ENCODE measurements at places on chromosomes 7 and 10. TPM values are rescaled to one million over a fixed set of nuclear protein-coding genes. Genes with fewer than 3 reads are reported as not detected.
A peak's percentile ranks its signal among the peaks of the same experiment; 100 is the strongest.

NEURL1 gene
- total RNA-seq: 0.95 TPM

DNA sequence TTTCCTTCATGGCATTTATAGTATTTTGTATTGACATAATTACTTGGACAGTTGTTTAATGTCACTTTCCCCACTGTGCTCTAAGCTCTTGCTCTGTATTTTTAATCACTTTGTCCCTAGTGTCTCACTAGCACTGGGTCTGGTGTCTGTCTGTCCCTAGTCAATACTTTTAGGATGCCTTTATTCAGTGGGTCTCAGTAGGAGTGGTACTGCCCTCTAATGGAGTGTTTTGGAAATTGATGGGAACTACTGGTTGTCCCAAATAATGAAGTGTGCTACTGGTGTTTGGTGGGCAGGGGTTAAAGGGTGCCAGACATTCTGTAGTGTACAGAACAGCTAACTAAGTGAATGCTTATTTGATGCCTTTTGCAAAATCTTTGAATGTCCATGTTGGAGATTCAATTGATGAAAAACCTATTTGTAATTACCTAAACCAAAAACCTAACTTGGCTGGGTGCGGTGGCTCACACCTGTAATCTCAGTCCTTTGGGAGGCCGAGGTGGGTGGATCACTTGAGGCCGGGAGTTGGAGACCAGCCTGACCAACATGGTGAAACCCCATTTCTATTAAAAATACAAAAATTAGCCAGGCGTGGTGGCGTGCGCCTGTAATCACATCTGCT, 33.3 kb downstream of the CDK14 start:
- no peak overlapping the region for H3K27ac ChIP-seq
- no peaks in the 10 kb centered on the region for H3K36me3 ChIP-seq
- peaks cover 23% of the 10 kb centered on the region for H3K4me1 ChIP-seq
- H3K27me3 ChIP-seq: no peaks in the 10 kb centered on the region
- H3K4me3 ChIP-seq: no peak overlapping the region

CDC14C gene
- not detected for total RNA-seq

GRCh38 chr10:103876155-103876554, 20.8 kb upstream of the SH3PXD2A start:
- no peak for DNase-seq
- peaks cover 12% of the 10 kb centered on the region for H3K4me1 ChIP-seq
- no peak overlapping the region for H3K4me3 ChIP-seq

DNA sequence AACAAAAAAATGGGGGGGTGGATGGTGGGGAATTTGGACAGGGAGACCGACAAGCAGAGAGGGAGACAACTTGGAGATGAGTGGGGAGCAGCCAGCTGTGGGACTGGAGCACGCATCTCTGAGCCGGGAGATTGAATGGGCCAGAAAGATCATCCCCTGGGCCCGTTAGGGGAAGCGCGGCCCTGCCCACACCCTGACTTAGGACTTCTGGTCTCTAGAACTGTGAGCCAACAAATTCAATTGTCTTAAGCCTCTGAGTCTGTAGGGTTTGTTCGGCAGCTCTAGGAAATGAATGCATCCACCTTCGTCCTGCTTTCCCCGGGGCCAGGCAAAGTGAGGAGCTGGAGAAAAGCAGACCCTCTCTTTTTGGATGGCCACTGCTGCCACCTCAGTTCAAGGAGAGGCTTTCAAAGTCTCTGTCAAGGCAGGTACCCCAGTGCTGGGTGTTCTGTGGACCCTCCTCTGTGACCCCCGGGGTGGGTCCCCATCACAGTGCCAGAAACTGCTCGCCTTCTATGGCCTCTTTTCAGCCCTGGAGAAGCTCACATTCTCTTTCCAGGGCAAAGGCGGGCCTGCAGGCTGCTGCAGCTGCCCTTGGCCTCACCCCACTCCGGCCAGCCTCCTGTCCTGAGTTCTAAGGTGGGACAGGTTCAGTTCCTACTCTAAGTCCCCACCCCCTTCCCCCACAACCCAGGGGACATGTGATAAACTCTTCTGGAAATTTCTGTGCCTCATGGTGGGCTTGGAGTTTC, 423.2 kb downstream of the RPS24 start:
- H3K4me1 ChIP-seq: peaks cover 5% of the 10 kb centered on the region
- no peak overlapping the region for H3K4me3 ChIP-seq
- DNase-seq: no peak
- no peaks in the 10 kb centered on the region for H3K27me3 ChIP-seq
- H3K36me3 ChIP-seq: no peaks in the 10 kb centered on the region

DNA sequence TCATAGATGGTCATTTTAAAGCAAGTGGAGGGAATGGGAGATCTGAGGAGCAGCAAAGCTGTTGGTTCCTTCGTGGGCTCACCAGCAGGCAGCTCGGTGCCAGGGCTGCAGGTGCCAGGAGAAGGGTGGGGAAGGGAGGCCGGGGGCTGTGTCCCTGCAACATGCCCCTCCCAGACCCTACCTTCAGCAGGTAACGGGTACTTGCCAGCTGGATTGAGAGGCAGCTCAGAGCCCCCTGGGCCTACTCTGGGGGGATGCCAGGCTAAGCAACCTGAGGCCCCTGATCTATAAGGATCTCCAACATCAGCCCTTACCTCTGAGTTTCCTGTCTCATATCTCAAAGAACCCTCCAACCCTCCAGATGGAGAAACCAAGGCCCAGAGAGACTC, 173.3 kb downstream of the NEURL1 start:
- peak overlapping the region; percentile 62 for H3K27ac ChIP-seq
- H3K4me3 ChIP-seq: no peak overlapping the region
- peaks cover 55% of the 10 kb centered on the region for H3K4me1 ChIP-seq
- H3K36me3 ChIP-seq: no peaks in the 10 kb centered on the region
- no peak for DNase-seq

GRCh38 chr10:48699011-48699627, 14.4 kb downstream of the WDFY4 start:
- H3K4me1 ChIP-seq: peaks cover 17% of the 10 kb centered on the region
- DNase-seq: no peak
- H3K27ac ChIP-seq: no peak overlapping the region
- H3K27me3 ChIP-seq: no peaks in the 10 kb centered on the region
- H3K36me3 ChIP-seq: no peaks in the 10 kb centered on the region
- no peak overlapping the region for H3K4me3 ChIP-seq

TMEM140 gene
- 39.3 TPM for total RNA-seq

DNA sequence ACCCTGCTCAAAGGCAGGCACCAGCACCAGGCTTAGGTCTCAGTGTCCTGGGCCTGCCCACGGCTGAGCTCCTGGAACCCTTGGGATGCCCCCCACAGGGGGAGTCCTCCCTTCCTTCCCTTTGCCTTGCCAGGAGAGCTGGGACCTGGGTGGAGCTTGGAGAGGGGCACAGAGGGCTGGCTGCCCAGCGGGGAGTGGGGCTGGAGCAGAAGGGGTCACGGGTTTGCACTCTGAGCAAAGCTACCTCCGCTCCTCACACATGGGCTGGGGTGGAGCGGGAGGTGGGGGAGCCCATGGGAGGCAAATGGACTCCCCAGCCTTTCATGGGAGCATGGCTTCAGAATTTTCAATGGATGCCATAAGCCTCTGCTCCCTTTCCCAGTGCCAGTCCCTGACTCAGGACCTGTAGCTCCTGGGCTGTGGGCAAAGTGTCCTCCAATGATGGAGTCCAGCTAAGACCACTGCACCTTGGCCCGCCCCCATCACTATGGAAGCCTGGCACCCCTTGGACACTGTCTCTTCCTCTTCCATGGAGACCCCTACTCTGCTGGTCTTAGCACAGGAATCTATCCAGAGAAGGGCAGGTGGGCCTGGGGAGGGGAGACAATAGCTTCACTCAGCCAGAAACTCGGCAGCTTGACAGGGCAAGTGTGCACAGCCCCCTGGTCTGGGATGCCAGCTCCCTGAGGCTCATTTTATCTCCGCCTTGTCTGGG, 39.9 kb downstream of the LDB3 start:
- no peak overlapping the region for H3K4me3 ChIP-seq
- no peak for DNase-seq
- no peaks in the 10 kb centered on the region for H3K36me3 ChIP-seq
- H3K27ac ChIP-seq: no peak overlapping the region

FXYD4 gene
- not detected for total RNA-seq

GRCh38 chr7:156257904-156258303, 382.7 kb upstream of the RNF32 start:
- DNase-seq: no peak
- no peaks in the 10 kb centered on the region for H3K27me3 ChIP-seq
- H3K36me3 ChIP-seq: no peaks in the 10 kb centered on the region
- no peak overlapping the region for H3K4me3 ChIP-seq
- no peak overlapping the region for H3K27ac ChIP-seq

SP8 gene
- total RNA-seq: not detected

NPC1L1 gene
- 0.21 TPM for total RNA-seq

- no peaks in the 10 kb centered on the region for H3K4me1 ChIP-seq
- no peaks in the 10 kb centered on the region for H3K36me3 ChIP-seq
- DNase-seq: peak; percentile 26
- H3K27ac ChIP-seq: no peak overlapping the region
- H3K27me3 ChIP-seq: no peaks in the 10 kb centered on the region
Observed at GRCh38 chr7:155233311-155234157, 64.1 kb upstream of the INSIG1 start.

GRCh38 chr10:79367426-79368189, 20.3 kb downstream of the PPIF start:
- no peak for DNase-seq
- H3K4me3 ChIP-seq: no peak overlapping the region
- H3K4me1 ChIP-seq: no peaks in the 10 kb centered on the region
- no peaks in the 10 kb centered on the region for H3K36me3 ChIP-seq

GRCh38 chr10:34430685-34431084, 384.4 kb downstream of the PARD3 start:
- no peak overlapping the region for H3K4me3 ChIP-seq
- H3K36me3 ChIP-seq: no peaks in the 10 kb centered on the region
- H3K4me1 ChIP-seq: peaks cover 8% of the 10 kb centered on the region
- DNase-seq: no peak

STAG3 gene
- total RNA-seq: 4.1 TPM

PRSS37 gene
- total RNA-seq: not detected

KEL gene
- total RNA-seq: 1.6 TPM

GRCh38 chr7:151436446-151437158, 3.3 kb downstream of the CRYGN start:
- DNase-seq: no peak
- peaks cover 19% of the 10 kb centered on the region for H3K4me1 ChIP-seq
- H3K27me3 ChIP-seq: peaks cover 15% of the 10 kb centered on the region
- H3K27ac ChIP-seq: peak overlapping the region; percentile 66
- H3K4me3 ChIP-seq: no peak overlapping the region

Measured in lower lobe of right lung (tissue), 2 donors.